HEK293T (cell line): ENCODE measurements at places on chromosomes 3 and 15.

DNA sequence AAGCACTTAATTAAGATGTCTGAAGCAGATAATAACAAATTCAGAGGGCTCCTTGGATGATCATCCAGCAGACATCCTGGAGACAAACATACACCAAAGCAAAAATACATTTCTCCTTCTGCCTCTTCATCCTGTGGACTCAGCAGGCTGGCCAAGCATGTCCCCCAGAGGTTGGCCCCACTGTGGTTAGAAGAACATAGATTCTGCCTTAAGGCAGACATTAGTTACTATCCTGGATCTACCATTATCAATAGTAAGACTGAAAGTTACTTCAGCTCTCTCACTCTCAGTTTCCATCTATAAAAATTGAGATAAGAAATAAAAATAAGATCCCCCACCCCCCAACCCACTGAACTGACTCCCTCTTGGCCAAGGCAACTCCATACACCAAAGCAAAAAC, 28.6 kb upstream of the TGFBR2 start:
- DNase-seq, result no peak

DNA sequence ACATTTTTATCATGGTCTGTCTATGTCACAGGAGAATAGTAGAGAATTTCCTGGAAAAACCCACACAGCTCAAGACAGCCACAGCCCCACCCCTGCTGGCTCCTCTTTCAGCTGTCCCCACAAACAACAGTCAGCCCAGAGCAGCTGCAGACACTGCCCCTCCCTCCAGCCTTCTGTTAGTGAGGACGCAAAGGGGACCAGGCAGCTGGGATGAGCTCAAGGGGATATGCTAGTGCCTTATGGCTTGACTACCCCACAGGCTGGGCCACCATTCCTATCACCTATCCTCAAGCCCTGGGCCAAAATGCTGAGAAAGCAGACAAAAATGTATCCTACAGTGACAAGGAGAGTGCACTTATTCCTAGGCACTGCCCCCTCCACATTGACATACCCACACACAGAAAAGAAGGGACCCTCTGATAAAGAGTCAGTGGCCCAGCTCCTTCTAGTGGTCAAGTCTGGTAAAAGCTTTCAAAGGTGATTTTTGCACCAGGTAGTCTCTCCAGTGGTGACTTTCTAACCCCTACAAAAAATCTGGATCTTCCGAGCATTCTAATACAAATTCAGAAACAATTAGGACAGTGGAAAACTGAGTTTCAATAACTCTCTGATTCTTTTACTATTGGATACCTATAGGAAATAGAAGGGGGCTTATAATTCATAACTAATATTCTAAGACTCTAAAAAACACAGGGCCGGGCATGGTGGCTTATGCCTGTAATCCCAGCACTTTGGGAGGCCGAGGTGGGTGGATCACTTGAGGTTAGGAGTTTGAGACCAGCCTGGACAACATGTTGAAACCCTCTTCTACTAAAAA, 3.0 kb upstream of the MAP1A start:
- no peak for DNase-seq

DNA sequence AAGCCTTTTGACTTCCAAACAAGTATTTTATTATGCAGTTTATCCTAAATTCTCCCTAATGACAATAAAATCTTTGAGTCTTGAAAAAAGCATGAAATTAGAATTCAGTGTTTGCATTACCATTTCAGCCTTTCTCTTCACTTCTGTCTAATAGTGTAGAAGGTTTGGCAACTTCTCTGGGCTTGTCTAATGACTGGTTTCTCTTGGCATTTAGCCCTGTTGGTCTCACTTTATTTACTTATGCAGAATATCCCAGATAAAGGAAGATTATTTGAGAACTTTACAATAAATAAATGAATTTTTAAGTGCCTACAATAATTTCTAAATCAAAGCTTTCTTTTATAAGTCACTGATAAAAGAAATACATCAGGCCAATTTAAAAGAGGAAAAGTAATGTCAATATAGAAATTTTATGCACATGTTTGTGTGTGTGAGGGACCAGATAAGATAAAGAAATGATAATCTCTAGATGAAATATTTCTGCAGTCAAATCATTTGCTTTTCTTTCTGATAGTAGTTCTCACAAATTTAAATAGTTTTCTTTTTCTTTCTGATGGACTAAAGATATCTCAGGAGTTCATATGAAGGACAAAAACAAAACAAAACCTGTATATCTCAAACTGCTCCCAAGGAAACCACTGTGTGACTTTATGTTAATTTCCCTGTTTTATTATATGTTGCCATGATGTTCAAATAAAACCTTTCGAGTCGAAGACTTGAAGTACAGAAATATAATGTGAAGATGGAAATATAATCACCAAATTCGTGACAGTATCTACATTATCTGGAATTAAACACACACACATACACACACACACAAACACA, 533.1 kb upstream of the CBLB start:
- DNase-seq, result no peak

- no peak for DNase-seq
These were observed 282.1 kb downstream of the THSD4 start for GRCh38 chr15:71397377-71397776.

DNA sequence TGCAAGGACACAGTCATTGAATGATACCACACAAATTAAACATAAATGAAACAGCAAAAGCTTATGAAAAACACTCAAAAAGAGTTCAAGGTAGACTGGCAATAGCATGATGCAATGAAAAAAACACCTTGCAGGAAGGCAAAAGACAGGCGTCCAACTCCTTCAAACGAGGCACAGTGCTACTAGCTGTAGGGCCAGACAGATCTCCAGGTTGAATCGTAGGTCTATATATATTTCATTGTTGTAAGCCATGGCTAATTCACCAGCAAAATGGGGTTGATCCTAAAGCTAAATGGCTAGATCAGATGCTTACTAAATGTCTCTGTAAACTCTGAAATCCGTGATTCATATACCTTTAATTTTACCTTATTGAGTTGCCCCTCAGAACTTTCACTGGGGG, 94.2 kb downstream of the THRB start:
- no peak for DNase-seq

GRCh38 chr3:50350213-50350526, 405 bp downstream of the NPRL2 start:
- DNase-seq, result no peak
